Uterus (tissue), 4 donors: ENCODE measurements at places on chromosomes 3 and 15. TPM values are rescaled to one million over a fixed set of nuclear protein-coding genes. Genes with fewer than 3 reads are reported as not detected.

The GRIP2 gene
- 0.77 TPM for total RNA-seq

The LMOD3 gene
- total RNA-seq: not detected

The KLF15 gene
- 16.5 TPM for total RNA-seq

The ROPN1B gene
- not detected for total RNA-seq

The RAB6B gene
- 0.29 TPM for total RNA-seq

The TNK2 gene
- total RNA-seq: 10.6 TPM

The ACTL6A gene
- total RNA-seq: 53.8 TPM

The MYL3 gene
- total RNA-seq: 4.9 TPM
